ENCODE measurements at places on chromosomes 11 and 22.

- DNase-seq = no peak
These were observed 2.7 kb downstream of the NEAT1 start for GRCh38 chr11:65425105-65425970.

DNA sequence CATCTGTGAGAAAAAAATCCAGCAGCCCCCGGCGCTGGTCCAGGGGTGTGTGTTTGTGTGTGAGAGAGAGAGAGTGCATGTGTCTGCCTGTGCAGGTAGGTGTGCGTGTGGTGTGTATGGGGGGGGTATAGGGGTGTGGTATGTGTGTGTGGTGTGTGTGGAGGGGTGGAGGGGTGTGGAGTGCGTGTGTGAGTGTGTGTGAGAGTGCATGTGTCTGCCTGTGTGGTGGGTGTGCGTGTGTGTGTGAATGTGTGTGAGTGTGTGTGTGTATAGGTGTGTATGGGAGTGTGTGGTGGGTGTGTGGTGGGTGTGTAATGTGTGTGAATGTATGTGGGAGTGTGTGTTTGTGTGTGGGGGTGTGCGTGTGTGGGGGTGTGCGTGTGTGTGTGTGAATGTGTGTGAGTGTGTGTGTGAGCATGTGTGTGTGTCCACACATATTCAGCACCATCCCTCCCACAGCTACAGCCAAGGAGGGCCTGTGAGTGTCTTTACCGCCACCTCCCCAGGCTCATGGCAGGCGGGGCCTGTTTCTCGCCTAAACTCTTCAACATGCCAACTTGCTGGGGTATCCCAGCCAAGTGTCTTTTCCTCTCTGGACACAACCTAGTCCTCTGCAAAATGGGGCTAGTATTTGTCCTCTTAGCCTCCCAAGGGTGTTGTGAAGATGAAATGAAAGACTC lies 11.9 kb downstream of the LMO1 start:
- no peak for DNase-seq

DNA sequence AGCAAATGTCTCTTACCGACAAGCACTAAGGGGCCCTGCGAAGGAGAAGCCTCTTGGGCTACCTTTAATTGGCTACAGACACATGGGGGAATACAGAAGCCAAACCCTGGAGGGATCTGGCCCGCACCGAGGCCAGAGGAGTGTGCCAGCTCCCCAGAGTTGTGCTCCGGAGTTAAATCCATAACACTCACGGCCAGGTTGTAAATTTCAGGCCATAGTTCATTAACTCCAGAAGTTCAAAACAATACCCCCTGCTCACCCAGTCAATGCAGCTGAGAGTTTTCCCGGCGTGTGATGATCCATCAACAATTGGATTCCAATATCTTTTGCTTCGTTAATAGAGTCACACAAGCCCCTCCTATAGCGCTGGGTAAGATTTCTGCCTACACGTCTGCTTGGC lies 371.5 kb downstream of the NXPE2 start:
- no peak for DNase-seq

- no peak for DNase-seq
These were observed 63.4 kb downstream of the TSPAN18 start for GRCh38 chr11:44790211-44790610.

DNA sequence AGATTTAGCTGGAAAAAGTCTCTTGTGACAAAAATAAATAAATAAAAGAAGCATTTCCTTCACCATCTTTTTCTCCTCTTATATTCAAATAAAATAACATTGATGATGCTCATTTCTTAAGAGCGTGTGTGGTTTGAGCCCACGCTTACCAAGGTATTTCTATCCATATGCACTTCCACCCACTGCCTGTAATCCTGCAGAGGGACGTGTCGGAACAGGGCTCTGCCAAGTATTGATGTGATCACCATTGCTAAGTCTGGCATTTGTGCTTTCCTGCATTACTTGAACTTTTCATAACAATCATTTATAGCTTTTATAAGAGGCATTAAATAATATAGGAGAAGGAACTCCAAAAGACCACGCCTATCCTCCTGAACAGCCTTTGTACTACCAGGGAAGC lies 107.6 kb downstream of the SHANK2 start:
- no peak for DNase-seq

- no peak for DNase-seq
These were observed 118.7 kb upstream of the E2F8 start for GRCh38 chr11:19359221-19360000.

DNA sequence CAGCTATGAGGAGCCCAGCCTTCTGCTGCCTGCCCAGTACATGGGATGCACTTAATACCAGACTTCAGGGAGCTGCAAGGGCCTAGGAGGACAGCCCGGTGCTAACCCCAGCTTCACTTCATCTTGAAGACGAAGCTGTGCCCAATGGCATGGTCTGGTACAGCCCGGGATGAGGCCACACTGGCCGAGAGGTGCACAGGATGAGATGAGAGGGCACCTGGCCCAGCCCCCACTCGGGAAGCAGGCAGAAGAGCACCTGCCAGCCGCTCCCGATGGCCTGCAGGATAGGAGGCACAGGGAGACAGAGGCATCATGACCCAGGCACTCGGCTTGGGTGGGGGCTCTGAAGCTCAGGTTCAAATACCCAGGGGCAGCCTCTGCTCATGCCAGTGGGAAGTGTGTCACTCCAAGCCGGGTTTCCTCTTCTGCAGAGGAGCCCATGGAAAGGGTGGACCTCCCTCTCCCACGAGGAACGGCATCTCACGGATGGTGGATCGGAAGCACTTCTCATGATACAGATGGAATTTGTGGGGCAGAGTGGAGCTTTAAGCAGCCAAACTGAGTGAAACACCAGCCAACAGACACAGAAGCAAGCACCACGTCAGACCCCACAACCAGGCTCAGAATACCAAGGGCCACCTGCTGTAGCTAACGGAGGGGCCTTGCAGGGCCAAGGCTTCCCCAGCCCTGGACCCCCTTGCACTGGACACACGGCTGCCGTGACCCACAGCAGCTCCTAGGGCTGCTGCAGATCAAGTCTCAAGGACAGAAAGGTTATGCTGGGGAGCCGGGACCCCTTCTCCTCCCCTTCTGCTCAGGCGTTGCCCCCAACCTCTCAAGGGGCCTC lies 875.2 kb downstream of the BRD1 start:
- DNase-seq = no peak

DNA sequence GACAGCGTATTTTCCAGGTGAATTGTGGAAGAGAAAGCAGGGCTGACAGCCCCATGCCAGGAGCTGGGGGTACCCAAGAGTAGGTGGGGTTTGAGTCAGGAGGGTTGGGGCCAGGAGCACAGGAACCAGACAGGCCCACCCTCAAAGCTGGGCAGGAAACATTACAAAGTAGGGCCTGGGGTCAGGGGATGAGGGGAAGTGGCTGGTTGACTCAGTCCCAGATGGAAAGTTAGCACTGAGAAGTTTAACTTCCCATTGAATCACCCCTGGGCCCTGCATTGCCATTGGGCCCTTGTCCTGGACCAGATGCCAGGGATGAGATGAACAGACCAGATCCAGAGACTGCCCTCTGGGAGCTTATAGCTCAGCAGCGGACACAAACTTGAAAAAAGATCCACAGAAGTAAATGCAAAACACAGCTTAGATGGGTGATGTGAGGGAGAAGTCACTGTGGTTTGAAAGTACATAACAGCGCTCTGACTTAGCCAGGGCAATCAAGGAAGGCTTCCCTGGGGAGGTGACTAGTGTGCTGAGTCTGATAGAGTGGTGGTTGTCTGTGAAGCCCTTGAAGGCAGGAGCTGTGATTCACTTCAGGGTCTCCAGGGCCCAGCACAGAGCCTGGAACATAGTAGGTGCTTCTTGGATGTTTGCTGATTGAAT lies 2.2 kb downstream of the MAFF start:
- no peak for DNase-seq

- no peak for DNase-seq
These were observed 2.2 kb downstream of the BCR start for GRCh38 chr22:23182309-23183060.

- DNase-seq = no peak
These were observed 43.4 kb downstream of the OTOG start for GRCh38 chr11:17590463-17590862.

DNA sequence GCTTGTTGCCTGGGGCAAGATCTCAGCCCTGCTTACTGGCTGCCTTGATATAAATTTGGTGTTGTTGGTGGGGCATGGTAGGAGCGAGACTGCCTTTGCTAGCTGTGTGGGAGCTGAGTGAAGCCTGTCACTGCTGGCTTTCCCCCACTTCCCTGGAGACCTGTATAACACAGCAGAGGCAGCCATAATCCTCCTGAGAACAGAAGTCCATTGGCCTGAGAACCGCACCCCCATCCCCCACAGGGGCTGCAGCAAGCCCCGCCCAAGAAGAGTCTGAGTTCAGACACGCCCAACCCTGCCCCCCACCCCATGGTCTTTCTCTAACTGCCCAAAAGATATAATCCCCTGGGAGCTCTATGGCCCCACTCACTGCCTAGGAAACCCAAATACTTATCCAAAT lies 39.2 kb upstream of the ARHGAP42 start:
- no peak for DNase-seq

GRCh38 chr11:35276396-35277145 lies 137.6 kb downstream of the CD44 start:
- DNase-seq = no peak

- DNase-seq = no peak
These were observed 378.4 kb upstream of the PITPNB start for GRCh38 chr22:28297504-28297903.

DNA sequence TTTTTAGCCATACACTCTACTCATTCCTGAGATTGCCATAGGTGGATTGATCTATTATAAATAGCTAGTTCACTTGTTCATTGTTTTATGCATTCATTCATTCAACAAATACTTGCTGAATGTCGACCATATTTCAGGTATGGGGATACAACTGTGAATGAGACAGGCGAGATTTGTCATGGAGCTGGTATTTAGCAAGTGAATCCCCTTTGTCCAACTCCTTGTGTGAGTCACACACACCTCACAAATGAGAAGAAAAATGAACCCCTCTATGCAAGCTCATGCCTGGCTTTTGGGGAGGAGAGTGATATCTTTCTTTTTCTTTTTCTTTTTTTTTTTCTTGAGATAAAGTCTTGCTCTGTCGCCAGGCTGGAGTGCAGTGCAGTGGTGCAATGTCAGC lies 1.8 kb upstream of the AMPD3 start:
- no peak for DNase-seq

GRCh38 chr11:76592961-76593360 lies 77.6 kb downstream of the LRRC32 start:
- no peak for DNase-seq

DNA sequence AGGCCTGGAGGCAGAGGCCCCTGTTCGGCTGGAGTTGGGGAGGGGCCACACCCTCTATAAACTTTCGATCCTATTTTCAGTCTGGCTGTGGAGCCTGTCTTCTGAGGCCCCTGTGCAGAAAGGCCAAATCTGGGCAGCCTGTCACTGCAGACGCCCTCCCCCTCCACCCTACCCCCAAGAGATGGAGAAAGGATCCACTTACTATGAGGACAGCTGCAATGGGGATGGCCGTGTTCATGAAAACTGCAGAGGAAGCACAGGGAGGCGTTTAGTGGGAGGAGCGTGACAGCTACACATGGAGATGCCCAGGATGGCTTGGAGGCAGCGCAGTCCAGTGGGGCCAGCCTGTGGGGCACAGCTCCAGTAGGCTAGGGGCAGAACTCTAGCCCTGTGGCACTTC lies 43.5 kb upstream of the KCNJ11 start:
- no peak for DNase-seq

GRCh38 chr11:96310236-96310635 lies 32.8 kb downstream of the MAML2 start:
- DNase-seq = no peak

DNA sequence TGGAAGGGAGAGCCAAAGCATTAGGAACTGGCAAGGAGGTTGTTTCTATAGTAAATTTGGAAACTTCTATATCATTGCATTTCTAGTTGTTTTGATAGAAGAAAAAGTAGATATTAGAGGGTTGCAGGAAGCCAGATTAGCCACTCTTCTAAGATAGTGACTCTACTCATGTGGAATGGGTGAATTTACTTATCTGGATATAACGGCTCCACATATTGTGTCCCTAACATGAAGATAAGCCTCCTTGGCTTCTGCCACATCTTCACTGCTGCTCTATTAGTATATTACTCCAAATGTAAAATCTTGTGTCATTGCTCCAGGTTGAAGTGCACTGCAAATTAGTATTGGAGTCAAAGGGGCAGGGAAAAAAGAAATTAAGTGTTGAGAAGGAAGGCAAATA lies 283.3 kb downstream of the CASP12 start:
- no peak for DNase-seq

DNA sequence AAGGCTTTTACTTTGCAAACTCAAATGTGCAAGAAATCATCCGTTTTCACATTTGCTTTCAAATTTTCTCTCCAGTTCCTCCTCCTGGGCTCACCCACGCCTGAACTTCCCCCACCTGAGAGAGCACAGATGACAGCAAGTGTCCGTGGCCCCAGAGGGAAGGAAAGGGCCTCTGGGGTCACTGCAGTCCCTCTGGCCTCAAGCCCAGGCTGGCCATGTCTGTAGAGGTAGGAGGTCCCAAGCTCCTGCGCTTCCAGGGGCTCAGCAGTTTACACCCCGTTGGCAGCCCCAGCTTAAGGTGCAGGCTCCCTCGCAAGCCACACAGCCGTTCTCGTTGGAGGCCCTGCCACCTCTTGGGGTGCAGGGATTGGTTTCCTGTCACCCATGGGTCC lies 40.5 kb upstream of the PRDM11 start:
- DNase-seq = no peak

- no peak for DNase-seq
These were observed 88.5 kb downstream of the MYEOV start for GRCh38 chr11:69382131-69383128.

DNA sequence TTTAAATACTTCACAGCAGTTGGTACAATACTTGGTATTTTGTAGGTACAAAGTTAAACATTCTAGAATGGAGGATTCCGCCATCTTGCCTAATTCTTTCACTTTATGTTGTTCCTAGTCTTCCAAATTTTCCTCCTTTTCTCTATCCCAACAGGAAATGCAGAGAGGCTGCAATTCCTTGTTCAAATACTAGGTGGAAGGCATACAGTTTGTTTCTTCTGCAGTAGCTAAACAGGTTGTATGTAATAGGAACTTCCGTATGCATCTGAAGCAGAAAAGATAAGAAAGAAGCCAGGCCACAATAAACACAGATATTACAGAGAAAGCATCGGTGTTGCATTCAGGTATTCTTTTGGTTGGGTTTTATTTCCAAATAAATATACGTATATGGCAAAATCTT lies 186.4 kb upstream of the MTMR2 start:
- no peak for DNase-seq

DNA sequence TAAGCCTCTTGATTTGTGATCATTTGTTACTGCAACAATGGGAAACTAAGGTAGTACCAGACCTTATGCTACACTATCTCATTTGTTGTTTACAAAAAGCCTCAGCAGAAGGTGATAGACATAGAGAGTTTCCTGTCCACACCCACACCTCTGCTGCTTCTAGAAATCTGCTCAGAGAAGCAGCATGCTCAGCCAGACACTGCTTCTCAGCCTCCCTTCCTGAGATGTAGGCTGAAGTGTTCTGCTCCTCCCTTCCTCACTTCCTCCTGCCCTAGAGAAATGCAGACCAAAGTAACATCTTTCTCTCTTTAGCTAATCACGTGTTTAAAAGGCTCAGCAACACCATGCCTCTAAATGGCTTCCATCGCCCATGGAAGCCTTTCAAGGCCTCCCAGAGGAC lies 88.4 kb downstream of the SLC1A2 start:
- no peak for DNase-seq

GRCh38 chr11:82719361-82720105 lies 14.1 kb downstream of the FAM181B start:
- no peak for DNase-seq
